Smooth muscle cell of the brain vasculature (primary cell): ENCODE measurements at places on chromosomes 12 and 14.

GRCh38 chr12:89702503-89702902 is 6.1 kb downstream of the ATP2B1 start:
- no peak for DNase-seq

DNA sequence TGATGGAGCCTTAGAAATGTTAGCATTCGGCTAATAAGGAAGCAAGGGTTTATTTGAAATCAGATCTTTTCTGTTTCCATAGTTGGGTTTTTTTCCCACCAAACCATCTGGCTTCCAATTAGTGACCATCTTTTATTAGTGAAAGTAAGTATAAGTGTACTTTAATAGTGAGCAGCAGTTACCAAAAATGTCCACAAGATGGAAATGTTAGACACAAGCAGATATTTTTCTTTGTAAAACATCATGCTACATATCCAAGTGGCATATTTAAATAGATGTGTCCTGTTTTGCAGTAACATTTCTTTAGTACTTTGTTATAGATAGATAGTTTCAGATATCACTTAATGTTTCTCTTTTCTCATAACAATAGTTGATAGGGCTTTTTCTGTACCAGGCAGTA is 28.8 kb downstream of the YEATS4 start:
- peak; percentile 32 for DNase-seq

- no peak for DNase-seq
These were observed 57.4 kb downstream of the SPPL3 start for GRCh38 chr12:120846721-120847120.

GRCh38 chr12:27653661-27654060 is 42.6 kb upstream of the REP15 start:
- DNase-seq = no peak

DNA sequence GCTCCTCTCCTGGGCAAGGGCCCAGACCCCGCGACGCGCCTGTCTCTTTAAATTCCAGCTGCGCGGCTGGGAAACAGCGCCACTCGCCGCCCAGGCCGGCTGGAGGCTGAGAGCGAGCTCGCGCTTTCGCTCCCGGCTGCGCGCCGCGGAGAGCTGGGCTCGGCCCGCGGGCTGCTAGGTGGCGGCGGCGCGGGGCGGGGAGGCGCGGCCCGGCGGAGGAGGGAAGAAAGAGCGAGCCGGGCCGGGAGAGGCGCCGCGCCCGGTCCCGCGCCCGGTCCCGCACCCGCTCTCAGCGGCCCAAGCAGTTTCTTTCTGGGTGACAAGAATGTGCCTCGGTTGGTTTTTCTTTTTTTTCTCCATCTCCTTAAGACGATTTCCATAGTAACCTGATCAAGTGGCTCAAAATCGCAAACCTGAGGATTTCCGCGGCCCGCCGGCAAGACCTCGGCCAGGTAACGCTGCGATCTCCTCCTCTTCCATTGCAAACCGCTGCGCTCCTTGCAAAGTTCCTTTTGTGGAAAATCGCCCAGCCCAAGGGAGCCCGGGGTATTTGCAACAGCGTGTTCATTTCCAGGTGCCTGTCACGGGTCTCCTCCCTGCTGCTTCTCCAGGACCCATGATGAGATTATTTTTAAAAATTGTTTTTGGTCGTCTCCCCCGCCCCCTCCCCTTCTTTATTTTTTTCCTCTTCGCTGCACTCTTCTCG is 259.5 kb upstream of the E2F7 start:
- no peak for DNase-seq
